ENCODE measurements at places on chromosomes 5 and 9. TPM values are rescaled to one million over a fixed set of nuclear protein-coding genes. Genes with fewer than 3 reads are reported as not detected.

DNA sequence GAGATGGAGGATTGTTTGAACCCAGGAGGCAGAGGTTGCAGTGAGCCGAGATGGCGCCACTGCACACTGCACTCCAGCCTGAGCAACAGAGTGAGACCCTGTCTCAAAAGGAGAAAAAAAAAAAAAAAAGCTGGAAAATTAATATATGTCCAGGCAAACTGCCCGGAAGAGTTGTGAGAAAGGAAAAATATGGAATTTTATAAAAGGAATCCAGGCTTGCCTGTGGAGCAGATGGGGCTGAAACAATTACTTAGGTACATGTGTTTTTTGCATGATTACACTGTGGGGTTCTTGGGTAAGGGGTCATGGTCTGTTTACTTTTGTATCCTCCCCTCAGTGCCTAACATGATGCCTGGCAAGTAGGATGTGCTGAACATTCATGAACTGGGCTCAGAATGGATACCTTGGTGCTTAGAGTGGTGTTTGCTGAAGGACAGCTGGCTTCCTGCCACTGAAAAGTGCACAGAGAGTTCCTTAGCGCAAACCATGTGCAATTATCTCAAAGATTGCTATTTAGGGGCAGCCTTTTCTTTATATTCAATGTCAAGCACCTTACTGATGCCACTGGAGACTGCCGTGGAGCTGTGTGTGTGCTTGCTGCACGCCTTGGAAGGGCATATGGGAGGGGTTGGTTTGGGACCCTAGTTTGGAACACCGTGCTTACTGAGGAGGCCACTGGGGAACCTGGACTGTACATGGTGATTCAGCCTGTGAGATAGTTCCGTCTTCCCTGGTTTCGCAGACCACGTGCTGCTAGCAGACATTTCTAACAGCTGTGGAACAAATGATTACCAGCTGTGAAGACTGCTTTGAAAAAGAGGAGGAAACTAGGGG, 78.4 kb downstream of the MAP1B start:
- DNase-seq: no peak

Gene PKN3
- total RNA-seq: 6.8 TPM

DNA sequence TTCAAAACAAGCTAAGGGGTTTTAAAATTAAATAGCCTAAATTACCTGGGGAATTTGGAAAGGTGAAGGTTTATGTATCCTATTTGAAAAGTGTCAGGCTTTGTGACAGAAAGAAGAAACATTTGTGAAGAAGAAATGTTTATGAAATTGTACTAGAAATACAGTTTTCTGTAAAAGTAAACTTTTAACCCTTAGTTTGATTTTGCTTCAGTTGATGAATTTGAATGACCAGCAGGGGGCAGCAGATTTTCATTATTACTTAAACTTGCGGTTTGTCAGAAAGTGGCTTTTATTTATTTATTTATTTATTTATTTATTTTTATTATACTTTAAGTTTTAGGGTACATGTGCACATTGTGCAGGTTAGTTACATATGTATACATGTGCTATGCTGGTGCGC, 58.1 kb downstream of the NNT start:
- peak; percentile 41 for DNase-seq

Gene AQP7
- total RNA-seq: 1.2 TPM

DNA sequence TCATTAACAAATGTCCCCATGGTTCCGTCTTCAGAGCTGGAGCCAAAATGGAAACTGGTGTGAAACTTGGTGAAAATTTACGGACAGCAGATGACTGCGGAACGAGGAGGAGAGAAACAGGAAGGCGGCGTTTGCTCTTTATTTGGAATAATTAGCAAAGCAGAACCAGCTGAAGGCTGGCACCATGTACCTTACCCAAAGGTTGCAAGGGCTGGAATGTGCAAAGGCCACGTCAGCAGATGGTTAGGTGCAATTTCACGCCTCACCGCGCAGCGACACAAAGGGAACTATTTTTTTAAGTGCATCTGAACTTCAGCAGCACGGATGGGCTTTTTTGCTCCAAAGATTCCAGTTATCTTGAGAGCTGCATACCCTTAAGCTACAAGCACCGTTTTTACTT, 127.4 kb downstream of the COL23A1 start:
- DNase-seq: no peak

DNA sequence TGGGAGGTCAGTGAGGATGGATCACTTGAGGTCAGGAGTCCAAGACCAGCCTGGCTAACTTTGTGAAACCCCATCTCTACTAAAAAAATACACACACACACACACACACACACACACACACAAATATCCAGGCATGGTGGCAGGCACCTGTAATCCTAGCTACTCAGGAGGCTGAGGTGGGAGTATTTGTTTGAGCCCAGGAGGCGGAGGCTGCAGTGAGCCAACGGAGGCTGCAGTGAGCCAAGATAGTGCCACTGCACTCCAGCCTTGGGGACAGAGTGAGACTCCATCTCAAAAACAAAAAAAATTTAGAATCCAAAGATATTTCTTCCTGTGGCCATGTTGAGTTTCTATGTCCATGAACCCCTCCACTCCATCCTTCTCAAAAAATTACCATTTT, 21.5 kb upstream of the CDC23 start:
- no peak for DNase-seq

DNA sequence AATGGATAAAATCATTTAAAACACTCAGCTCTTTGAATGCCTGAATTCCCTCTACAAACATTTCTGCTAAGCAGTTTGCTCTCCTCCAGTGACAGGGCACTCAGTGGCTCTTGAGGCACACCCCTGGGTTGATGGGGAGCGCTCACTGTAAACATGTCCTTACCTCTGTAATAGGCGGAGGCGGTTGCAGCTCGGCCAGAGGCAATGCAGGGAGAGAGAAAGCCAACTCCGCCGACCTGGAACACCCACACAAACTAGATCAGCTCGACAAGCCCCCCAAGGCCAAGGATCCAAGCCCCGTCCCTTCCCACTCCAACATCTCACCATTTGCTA, 329 bp downstream of the CDC23 start:
- peak; percentile 7 for DNase-seq

- no peak for DNase-seq
These were observed 35.0 kb upstream of the SAP30L start for GRCh38 chr5:154410786-154411185.

GRCh38 chr5:54985301-54986268, at the start of gene ESM1:
Gene ESM1, minus strand, starts transcription at chr5:54985593. Its CDS starts 76 bp downstream, at chr5:54985517.
- DNase-seq: peak; percentile 20

Gene NR4A3
- 0.66 TPM for total RNA-seq

DNA sequence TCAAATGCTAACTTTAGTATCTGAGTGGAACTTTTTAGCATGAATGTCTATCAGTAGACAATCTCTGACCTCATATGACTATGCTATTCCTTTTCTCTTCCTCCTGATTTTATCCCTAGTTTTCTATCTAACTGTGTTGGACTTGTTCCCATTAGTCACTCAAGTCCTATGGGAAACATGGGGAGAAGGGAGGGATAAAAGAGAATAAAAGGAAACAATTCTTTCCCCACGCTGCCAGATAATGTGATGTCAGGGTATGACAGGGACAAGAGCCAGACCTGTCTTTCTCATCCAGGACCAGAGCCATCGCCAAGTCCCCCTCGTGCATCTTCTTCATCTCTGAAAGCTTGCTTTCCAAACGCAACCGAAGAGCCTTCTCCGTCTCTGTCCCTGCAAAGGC, 43.9 kb downstream of the CDK5RAP2 start:
- DNase-seq: no peak

DNA sequence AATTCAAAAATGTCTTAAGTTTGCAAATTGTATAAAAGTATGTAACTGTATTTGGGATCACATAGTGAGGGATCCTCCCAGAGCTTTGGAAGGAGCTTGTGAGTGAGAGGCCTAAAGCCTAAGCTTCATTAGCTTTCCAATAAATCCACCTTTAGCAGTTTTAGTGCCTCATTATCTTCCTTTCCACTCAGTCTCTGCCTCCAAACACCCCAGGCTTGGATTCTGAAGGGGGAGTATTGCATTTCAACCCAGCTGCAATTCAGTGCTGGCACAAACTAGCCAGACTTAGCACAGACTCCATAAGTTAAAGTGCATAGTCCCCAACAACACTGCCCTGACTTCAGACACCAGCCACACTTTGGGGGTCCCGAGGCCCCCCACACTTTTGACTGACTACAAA, 113.5 kb downstream of the SMARCA2 start:
- DNase-seq: no peak

- no peak for DNase-seq
These were observed 53.4 kb upstream of the FBXL7 start for GRCh38 chr5:15446552-15446951.

Gene ADAMTS6
- 1.2 TPM for total RNA-seq

DNA sequence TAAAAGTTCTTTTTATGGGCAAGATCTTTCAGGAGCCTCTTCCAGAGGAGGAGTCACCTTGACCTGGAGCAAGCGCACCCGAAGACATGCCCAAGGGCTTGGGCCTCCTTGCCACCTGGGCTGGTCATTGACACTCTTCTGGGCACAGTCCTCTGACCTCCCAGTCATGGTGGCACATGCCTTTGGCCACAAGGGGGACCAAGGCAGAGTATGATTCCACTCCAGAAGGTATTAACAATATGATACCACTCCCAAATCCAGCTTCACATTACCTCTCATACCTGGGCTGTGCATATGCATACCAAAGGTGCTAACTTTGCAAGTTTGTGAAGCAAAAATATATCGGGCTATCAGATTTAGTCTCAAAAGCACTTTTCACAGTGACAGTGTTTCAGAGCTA, 84.6 kb downstream of the MAST4 start:
- DNase-seq: peak; percentile 3

Gene SLC38A9
- total RNA-seq: 30.3 TPM

Gene ALDOB
- total RNA-seq: 7.1 TPM

- DNase-seq: no peak
These were observed 12.5 kb downstream of the ABL1 start for GRCh38 chr9:130847306-130848217.

Gene FBXW11
- total RNA-seq: 63.3 TPM

Gene PRRX2
- not detected for total RNA-seq

DNA sequence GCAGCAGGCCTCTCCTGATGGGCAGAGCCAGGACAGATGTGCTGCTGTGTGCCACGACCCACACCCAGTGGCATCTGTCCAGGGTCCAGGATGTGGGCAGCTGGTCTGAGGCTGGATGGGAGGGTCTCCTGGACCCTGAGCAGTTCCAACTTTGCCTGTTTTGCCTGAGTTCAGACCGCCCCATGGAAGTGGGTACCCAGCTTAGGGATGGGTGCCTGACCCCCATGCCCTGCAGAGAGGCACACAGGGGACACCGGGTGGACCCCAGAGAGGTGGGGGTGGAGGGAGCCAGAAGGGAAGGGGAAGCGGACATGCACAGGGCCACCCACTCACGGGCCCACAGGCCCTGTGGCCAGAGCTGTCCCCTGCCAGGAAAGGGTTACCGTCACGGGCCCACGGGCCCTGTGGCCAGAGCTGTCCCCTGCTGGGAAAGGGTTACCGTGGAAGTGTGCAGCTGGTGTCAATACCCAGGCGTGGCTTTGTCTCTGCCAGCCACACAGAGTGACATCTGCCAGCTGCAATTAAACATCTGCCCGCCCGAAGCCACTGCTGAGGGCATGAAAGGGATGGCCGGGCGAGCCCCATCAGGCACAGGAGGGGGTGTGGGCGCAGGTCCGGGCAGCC, 50.0 kb downstream of the NACC2 start:
- DNase-seq: no peak

DNA sequence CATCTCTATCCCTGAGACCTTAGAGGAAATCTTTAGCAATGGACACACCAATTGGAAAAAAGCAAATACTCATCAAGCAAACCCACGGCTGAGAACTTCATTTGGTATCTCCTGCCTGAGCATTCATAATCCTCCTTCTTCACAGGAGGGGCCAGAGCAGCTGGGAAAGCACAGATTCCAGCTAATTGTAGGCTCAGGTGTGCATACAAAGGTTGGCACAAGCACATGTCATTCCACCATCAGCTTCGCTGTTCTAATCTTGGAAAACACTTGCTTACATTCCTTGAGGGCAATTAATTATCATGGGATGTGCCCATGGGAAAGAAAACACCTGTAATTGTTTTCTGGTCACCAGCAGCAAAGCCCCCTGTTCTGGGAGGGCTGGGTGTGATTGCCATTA, 376.6 kb downstream of the SPOCK1 start:
- DNase-seq: no peak

Gene BTNL3
- total RNA-seq: not detected

Data from Calu3 (cell line).